ENCODE measurements at places on chromosomes 2 and 18.

GRCh38 chr2:118539290-118539689 lies 308.2 kb downstream of the EN1 start:
- DNase-seq, result no peak

DNA sequence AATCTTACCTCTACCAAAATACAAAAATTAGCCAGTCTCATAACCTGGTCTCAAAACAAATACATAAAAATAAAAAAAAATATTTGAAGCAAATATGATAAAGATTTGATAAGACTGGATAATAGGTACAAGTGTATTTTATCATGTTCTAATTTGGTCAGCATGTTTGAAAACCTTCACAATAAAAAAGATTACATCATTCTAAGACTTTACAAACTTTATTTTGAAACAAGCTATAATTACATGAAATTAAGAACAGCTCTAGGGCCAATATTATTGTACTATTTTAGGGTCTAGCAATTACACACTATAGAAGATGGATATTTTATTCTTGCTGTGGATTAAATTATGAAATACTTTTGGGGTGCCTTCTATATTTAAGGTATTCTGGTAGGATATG lies 29.4 kb upstream of the MCM6 start:
- no peak for DNase-seq

- no peak for DNase-seq
These were observed 48.1 kb downstream of the COBLL1 start for GRCh38 chr2:164793529-164793928.

DNA sequence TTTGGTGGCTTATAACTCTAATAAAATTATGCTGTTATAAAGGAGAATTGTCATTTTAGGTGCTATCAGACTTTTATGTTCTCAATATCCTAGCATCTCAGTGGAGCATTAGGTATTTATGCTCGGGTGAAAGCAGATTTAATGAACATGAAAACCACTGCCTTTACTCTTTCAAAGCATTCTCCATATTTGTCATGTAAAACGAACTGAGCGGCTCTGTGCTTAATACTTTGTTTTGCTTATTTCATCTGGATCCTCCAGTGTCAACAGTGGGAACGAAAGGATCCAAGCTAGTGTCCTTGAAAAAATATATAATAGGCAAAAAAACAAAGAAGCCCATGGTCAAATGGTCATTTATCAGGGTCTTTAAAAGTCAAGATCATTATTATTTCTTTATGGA lies 53.5 kb downstream of the THSD7B start:
- no peak for DNase-seq

- no peak for DNase-seq
These were observed 122.1 kb downstream of the CELF4 start for GRCh38 chr18:37443325-37444055.

- DNase-seq, result peak; percentile 56
These were observed 74.6 kb upstream of the ZFP36L2 start for GRCh38 chr2:43300781-43301583.

- no peak for DNase-seq
These were observed 110.2 kb downstream of the MDH1 start for GRCh38 chr2:63698786-63699548.

- no peak for DNase-seq
These were observed 38.5 kb downstream of the HPCAL1 start for GRCh38 chr2:10341193-10341592.

DNA sequence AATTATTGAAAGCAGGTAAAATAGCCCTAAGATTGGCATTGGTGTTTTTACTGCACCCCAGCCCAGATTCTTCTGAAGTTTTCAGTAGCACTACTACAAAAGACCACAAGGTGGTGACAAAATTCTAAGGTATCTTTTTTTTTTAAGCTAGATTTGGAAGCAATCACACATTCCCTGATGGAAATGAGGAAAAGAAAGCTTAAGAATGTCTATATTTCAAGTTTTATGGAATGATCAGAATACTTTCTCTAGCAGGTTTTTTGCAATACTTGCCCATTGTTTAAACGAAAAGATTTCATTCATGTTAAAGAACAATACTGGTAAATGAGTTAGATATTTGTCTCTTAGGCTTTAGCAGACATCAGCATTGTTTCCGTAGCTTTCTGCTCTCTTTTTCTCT lies 32.1 kb upstream of the ZNF638 start:
- no peak for DNase-seq

GRCh38 chr18:68441241-68441640 lies 273.7 kb downstream of the TMX3 start:
- DNase-seq, result no peak

GRCh38 chr2:43425659-43426058 lies 170.2 kb downstream of the THADA start:
- DNase-seq, result no peak

- DNase-seq, result no peak
These were observed 3.4 kb downstream of the TFPI start for GRCh38 chr2:187550857-187551256.

DNA sequence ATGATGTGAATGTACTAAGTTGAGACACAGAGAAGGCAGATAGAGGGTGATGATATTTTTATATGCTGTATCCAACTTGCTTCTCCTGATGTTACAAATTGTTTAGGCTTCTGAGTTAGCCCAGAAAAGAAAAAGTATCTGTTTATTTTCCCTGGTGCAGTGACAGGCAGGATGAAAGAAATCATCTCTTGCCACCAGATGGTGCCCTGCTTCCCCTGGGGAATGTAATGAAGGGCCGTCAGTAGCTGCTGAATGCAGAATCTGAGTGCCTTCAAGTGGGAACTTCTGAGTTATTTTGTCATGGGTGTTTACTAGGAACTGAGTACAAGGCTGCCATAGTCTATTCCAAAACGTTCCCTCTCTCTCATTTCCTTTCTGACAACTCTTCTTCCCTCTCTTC lies 525.6 kb downstream of the MBD2 start:
- no peak for DNase-seq

GRCh38 chr2:134601264-134601663 lies 117.5 kb downstream of the TMEM163 start:
- DNase-seq, result no peak

- no peak for DNase-seq
These were observed 11.1 kb downstream of the CFAP36 start for GRCh38 chr2:55530539-55531081.

GRCh38 chr2:84870306-84870705 lies 10.6 kb downstream of the TRABD2A start:
- DNase-seq, result no peak

- no peak for DNase-seq
These were observed 383.4 kb downstream of the PLCL1 start for GRCh38 chr2:198187841-198188240.

GRCh38 chr18:40346146-40346545 lies 1608.9 kb upstream of the PIK3C3 start:
- DNase-seq, result no peak

DNA sequence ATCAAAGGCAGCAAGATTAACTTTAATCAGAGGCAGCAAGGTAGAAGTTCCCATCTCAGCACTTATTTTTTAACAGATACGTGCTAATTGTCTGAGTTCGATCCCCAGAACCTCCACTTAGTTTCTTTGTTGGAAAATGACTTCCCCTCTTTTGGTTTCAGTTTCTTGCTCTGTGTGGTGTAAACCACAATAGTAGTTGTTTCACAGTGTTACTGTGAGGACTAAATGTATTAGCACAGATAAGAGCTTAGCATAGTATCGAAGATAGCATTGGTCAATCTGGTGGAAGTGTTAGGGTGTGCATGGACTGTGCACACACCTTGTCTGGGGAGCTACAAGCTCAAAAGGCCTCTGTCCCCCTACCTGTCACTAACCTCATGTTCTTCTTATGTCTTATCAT lies 988.3 kb upstream of the GYPC start:
- DNase-seq, result no peak

GRCh38 chr18:42287047-42287446 lies 332.0 kb downstream of the PIK3C3 start:
- no peak for DNase-seq

DNA sequence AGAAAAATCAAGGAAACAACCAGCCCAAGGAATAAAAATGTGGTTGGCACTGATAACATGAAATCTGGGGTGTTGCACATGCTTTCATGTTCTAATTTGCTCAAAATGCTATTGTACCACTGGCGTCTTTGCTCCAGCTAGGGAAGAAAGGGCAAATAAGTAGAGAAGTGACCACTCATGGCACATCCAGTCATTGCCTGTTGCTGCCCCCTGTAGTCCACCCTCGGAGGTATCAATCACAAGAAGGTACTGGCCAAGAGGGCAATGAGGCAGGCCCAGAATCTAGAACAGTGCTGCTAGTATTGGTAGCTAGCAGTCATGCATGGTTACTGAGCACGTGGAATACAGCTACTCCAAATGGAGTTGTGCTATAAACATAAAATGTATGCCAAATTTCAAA lies 213.4 kb downstream of the CDCA7 start:
- DNase-seq, result no peak

GRCh38 chr18:34494359-34494696 lies 215.8 kb upstream of the DTNA start:
- DNase-seq, result peak; percentile 44

- no peak for DNase-seq
These were observed 707.5 kb upstream of the FSHR start for GRCh38 chr2:49861821-49862220.

DNA sequence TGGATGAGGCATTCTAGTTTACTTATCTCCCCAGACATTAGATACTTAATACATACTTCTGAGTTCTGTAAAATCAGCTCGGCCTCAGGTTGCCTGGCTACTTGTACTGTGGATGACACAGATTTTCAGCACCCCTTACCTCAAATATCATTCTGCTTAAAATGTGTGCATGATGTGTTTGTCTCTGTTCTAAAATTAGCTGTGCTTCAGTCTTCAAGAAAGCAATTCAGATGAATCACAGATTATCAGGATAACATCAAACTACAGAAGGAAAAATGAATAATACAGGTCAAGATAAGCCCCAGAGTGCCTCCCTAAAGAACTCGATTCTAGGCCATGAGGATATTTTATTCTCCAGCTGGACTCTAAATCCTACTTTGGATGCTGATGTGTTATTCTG lies 21.3 kb upstream of the MAPRE2 start:
- DNase-seq, result no peak

DNA sequence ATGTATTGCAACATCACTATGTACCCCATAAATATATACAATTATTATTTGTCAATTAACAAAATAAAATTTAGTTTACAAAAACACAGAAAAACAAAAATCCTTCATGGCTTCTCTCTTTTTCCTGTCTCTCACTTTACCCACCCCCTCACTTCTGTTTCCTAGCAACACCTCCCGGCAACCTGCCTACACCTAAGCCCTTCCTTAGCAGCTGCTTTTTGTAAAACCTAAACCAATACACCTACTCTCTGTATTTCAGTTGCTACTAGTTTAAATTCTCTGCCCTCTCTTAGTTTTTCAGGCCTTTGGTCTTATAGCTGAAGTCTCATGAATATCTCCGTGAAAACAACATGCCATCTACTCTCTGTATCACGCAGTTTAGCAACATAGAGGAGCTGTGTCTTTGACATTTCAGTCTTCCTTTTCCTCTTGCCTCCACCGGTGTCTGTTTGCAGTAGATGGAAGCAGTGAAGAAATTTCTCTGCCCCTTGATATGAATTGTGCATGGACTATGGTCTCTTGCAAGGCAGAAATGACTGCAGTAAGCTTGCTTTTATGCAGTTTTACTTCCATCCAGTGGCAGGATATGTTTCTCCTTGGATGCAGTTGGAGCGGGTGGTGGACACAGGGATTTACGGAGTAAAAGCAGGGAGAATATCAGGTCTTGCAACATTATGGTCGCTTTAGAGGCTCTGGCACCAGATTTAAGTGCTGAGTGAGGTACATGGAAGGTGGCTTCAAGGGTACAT lies 42.0 kb upstream of the ZDBF2 start:
- DNase-seq, result no peak

DNA sequence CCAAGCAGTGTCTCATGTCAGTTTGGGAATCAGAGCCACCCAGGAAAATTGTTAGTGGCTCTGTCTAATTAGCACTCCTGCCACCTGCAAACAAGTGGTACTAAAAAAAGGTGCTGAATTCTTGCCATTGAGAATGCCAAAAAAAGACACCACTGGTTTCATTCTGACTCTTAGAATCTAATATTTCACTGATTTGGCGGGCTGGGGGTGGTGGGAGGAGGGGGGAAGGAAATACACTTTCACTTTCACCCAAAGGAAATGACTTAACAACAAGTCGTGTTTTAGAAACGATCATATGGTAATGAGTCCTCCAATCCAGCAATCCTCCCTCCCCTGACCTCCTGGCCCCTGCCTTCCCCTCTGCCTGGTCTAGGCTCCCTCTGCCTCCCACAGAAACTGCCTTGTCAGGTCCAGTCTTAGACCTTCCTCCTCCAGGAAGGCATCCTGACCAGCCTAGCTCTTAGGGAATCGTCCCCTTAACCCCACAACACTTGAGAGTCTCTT lies 4.4 kb upstream of the KLHL29 start:
- DNase-seq, result no peak

DNA sequence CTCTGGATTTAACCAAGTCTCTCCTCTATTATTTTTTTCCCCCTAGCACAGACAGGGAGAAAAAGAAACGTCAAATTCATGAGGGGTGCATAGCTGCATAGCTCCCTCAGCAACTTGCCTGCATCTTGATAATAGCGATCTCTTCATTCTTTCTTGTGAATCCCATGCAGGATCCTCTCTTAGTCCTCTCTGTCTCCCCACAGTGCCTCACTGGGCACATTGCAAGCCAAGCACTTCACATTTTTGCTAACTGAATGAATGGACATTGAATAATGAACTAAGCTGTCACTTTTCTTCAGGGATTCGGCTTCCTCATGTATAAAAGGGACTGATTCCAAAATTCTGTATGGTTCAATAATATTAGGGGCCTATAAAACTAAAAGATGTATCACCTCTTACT lies 2.9 kb upstream of the EPB41L3 start:
- peak; percentile 65 for DNase-seq

- DNase-seq, result no peak
These were observed 739.3 kb downstream of the SLC4A3 start for GRCh38 chr2:220366765-220367164.

DNA sequence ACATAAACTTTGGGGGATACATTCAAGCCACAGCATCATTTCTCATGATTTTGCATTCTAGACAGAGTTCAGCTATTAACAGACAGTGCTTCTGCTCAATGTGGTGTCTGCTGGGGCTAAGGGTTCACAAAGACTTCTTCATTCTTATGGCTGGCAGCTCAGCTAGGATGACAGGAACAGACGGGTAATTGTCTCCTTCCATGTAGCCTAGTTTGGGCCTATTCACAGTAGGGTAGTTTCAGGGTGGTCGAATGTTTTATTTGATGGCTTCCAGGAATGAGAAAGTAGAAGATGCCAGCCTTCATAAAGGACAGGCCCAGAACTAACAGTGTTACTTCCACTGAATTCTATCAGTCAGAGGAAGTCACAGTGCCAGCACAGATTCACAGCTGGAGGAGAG lies 26.0 kb upstream of the BCL2L11 start:
- no peak for DNase-seq

GRCh38 chr2:172639256-172639655 lies 83.4 kb downstream of the PDK1 start:
- DNase-seq, result no peak

GRCh38 chr2:112782234-112782799 lies 2.0 kb downstream of the IL1A start:
- DNase-seq, result no peak

Measured in right forelimb (tissue), 1 donor.